Stimulated activated CD8-positive, alpha-beta memory T cell treated with anti-CD3 and anti-CD28 coated beads, Interleukin-4, amount 100 ng/mL, for 1 hour (primary cell): ENCODE measurements at places on chromosomes 3 and 15.

DNA sequence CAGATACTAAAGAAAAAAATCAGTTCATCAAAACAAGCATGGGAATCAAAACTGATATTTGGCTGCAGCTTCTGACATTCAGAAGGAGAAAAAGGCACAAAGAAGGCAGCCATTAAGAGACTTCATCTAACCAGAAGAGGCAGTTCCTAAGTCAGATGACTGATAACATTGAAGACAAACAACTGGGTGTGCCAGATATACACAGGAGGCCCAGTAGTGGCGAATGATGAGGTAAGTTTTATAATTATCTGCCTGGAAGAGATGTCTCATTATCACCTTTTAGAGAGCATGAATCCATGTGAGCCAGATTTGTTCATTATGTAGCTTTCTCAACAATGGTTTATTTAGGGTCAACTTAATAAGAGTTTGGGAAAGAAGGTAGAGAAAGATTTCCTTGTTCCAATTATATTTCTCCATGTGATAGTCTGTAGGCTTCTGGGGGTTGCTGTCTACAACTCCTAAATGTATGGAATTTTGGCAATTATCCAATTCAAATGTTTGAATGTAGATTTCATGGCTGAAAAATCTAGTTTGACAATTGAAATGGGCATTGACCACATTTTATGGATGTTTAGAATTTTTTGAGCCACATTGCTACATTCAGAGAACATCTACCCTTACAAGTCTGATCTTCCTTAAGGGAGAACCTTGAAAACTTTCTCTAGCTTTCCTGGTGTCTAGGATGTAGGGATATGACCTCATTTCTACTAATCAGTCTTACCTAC is 50.4 kb upstream of the RASGRF1 start:
- no peak for DNase-seq

DNA sequence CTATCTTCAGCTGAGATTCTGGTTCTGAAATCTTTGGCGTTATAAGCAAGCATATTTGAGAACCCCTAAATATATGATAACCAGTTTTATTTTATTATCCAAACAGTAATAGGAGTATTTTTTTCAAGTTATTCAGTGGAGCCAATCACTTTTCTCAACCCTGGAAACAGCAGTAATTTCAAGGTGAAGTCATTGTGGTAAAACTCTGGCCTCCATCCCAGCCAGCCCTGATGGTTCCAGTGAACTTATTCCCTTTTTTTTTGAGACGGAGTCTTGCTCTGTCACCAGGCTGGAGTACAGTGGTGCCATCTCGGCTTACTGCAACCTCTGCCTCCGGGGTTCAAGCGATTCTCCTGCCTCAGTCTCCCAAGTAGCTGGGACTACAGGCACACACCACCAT is 545.4 kb upstream of the IL12A start:
- DNase-seq, result no peak

DNA sequence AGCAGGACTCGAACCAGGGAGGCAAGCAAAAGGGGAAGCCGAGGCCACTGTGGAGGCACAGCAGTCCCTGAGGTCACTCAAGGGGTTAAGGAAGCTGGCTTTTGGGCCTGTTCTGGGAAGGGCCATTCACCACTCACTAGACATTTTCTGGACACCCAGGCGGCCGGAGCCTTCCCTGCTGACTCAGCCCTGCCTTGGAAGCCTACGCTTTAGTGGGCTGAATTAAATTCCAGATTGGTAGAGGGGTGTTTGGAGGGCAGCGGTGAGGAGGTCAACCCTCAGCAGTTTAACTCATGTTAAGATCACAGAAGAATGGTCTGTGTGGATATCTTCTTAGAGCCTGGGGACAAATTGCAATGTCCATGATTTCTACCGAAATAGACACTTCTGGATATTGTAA is 152.8 kb downstream of the GABRG3 start:
- no peak for DNase-seq

DNA sequence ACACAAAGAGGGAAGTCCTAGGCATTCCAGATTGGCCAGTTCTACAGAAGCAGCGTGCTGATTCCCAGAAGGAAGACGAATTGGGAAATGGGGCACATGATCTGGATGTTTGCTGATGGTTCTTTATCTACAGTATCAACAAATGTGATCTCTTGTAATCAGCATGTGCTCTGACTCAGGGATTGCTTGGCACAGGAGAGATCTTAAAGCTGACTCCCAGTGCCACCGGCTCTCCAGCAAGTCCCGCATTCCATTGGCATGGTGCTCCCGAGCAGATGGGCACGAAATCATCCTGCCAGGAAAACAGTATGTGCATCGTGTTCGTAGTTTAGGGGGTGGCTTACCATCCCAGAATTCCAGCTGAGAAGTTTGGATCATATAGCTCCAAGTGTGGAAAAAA is 259.9 kb upstream of the NR2F2 start:
- no peak for DNase-seq

DNA sequence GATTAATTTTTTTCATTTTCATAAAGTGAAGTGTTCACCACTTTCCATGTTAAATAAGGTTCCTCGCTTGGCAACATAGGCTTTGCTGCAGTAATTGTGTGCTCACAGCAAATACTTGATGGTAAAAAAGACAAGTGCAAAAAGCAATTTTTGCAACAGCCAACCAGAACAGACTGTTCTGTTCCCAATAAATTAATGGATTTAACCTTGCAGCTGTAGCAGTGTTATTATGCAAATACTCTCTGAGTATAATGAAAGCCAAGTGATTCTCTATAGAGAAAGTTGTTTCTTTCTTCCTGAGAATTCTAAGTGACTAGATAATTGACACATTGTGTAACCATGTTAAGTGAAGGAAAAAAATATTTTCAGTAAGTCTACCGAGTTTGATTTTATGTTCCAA is 183.7 kb upstream of the NAALADL2 start:
- no peak for DNase-seq

DNA sequence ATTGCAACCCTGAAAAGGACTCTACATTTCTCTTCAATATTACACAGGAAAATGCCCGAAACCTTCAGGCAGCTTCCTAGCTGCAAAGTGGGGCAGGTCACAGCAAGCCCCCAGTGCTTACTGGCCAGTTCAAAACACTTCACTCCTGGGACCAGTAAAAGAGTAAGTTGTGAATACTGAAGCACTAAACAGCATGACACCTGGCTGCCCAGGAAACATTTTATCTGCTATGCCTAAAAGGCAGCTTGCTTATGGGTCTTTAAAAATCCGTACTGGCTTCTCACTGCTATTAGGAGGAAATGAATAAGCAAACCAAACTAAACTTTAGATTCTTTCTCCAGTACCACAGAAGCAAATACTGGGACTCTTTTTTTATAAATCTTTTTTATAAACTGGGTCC is 457.9 kb upstream of the ALCAM start:
- DNase-seq, result no peak

GRCh38 chr3:17243621-17244020 is 358.9 kb downstream of the PLCL2 start:
- DNase-seq, result no peak

DNA sequence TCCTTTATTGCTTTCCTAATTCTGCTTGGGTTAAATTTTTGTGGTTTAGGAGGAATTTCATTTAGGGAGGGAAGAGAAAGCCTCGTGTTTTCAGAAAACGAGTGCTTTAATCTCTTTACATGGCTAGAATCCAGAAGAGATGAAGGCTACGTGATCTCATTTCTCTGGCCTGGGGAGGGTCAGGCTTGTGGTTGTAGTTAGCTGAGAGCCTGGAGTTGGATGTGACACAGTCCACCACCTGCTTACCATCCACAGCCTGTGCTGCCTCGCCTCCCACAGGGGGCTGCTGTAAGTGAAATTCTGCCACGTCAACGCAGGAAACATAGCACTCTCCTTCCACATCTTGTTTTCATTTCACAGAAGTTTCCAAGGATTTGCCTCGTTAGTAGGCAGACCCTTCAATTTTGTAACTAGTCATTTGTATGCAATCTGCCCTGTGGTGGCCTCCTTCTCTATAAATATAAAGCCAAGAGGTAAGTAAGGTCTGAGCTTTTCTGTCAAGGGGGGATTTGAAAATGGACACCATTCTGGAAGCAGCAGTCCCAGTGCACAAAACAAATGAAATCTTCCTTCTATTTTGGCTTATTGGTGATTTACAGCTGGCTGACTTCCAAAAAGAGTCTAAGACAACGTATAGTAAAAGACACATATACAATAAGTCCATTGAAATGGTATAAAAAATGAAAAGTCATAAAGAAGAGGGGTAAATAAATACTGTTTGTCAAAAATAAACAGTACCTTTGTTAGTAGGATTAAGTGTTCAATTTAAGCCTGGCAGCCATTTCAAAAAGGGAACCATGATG is 3.4 kb downstream of the GXYLT2 start:
- no peak for DNase-seq

DNA sequence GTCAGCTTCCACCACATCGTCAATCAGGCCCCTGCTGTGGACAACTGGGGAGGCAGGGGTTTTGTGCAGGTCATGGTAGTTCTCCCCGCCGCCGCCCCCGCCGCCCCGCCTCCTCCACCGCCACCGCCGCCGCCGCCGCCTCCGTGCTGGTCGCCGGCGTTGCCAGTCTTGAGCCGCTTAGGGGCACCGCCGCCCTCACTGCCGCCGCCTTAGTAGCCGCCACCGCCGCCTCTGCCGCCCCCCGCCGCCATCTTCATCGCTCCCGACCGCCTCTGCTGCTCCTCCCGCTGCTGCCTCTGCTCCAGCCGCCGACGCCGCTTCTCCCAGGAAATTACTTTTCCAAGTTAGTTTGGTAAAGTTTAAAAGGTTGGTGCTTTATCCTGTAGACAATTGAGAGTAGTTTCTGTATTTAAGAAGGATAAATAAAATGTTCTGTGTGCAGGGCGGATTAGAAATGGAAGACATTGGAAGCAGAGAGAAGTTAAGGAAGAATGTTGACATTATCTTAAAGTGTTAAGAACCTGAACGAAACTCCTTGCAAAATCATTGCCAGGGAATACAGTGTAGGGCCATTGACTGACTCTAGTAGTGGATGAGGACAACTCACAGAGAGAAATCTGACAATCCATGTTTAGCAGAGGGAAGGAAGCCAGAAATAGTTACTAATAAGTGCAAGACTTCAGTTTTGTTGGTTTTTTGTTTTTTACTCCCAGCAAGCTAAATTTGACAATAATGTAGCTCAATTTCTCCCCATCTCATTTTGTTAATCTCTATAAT is 53.0 kb upstream of the GOLGA8A start:
- DNase-seq, result no peak

DNA sequence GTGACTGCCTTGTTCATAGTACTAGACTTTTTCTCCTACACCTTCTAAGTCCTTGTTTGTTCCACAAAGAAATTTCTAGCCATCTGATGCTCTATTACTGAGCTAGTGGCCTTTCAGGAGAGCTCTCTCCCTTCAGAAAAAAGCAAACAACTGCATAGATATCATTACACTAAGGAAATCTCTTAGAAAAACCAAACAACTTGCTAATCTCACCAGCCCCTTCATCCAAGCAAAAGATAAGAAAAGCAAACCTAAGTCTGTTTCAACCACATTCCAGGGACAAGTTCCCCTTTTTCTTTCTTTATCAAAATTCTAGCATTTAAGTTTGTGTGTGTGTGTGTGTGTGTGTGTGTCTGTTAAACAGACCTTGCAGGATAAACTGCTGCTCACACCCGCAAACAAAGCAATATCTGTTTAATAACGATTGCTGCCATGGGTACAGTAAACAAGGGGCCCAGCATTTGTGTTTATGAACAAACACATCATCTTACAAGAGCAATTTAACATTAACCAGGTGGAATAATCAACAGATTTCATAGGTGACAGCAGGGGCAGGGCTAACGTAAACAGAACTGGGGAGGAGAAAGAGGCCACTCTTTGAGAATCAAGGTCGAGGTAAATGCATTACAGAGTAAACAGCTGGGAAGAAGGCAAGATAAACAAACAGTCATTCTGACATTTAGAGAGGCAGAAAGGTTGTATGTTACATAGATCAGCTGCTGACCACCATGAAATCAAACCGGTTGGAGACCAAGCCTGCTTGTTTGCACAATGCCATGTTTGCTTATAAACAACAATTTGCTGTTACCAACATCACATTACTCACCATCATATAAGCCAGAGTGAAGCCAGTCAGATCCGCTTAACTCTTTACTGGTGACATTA is 375.1 kb downstream of the FOXP1 start:
- no peak for DNase-seq

DNA sequence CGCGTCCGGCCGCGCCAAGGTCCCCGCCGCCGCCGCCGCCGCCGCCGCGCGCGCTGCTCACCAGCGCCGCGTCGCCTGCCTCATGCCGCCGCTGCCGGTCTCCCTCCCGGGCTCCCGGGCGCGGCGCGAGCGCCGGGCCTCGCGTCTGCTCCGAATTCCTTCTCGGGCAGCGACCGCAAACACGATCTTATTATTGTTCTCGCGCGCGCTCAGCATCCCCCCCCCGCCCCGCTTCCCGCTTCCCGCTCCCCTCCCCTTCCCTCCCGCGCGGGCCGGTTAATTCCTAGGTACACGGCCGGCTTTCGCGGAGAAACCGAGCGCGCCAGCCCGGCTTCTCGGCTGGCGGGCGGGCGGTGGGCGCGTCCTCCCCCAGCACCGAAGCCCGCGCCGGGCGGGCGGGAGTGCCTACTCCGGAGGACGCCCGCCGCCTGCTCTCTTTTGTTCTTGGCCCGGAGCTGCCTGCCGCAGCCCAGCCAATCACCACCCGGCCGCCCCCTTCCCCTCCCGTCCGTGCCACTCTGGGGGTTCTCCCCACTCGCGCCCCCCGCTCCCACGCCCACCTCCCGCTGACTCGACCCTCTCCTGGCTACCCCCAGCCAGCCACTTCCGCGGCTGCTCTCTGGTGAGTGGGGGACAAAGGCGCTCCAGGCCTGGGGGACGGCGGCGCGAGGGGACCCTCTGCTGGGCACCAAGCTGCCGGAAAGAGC is at the start of gene HDGFL3:
Gene HDGFL3 (minus strand): TSS at position 164 of the 707 bp plus-strand sequence. CDS start 409 bp downstream, outside the sequence.
- DNase-seq, result peak; percentile 9

- no peak for DNase-seq
Observed at GRCh38 chr15:71273731-71274447, 158.6 kb downstream of the THSD4 start.

GRCh38 chr3:53941184-53941583 is 49.5 kb upstream of the SELENOK start:
- no peak for DNase-seq

DNA sequence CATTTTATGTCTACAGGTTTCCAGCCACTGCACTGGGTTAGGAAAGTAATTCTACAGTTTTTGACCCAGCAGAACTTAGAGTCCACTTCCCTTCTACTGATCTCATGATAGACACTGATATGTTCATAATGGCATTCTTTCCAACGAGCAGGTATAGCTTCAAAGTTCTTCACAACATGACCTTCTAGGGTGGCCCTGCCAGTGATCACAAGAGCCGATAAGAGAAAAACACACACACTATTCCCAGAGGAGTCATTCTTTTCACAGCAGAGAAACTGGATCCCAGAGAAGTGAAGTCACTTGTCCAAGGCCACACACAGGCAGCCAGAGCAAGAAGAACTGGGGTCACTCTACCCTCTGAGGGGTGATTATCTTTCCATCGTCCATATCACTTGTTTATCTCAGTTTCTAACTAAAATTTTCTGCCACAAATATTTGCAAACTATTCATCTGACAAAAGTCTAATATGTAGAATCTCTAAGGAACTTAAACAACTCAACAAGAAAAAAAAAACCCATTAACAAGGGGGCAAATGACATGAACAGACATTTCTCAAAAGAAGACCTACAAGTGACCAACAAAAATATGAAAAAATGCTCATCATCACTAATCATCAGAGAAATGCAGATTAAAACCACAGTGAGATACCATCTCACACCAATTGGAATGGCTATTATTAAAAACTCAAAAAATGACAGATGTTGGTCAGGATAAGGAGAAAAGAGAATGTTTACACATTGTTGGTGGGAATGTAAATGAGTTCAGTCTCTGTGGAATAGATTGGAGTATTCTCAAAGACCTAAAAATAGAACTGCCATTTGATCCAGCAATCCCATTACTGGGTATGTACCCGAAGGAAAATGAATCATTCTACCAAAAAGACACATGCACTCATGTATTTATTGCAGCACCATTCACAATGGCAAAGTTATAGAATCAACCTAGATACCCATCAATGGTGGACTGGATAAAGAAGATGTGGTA is 31.5 kb downstream of the SPTSSB start:
- no peak for DNase-seq
